OCI-M1 (cell line): ENCODE measurements at places on chromosomes 11 and 22.

DNA sequence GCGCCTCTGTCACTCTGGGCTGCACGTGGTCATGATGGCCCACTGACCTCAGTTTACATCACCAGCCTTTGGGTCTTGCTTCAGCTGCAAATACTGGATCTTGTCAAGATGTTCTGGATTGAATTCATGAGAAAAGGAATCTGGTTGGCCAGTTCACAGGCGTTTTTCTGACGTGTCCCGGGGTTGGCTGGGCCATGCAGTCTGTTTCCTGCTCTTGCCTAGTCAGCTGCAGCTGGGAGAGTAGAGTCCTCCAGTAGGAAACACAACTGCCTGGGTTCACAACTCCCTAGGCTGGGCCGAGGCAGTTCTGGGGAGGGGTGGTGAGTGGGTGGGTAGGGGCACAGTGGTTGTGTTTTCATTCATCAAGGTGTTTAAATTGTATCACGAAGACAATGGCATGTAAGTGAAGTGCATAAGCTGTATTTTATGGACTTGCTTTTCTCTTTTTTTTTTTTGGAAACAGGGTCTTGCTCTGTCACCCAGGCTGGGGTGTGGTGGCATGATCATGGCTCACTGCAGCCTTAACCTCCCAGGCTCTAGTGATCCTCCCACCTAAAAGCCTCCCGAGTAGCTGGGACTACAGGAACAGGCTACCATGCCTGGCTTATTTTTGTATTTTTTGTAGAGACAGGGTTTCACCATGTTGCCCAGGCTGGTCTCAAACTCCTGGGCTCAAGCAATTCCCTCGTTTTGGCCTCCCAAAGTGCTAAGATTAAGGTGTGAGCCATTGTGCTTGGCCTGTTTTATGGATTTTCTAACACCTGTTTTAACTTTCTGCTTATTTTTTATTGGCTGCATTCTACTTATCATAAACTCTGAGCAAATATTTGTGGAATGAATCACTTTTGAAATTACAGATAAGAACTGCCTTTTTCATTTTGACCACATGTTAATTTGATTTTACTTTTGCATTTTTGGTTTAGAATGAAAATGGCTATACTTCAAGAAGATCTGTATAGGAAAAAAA, 54.0 kb upstream of the PITPNB start:
- no peak for DNase-seq

- DNase-seq = no peak
Measured at GRCh38 chr11:103529181-103529684, 420.0 kb downstream of the DYNC2H1 start.

- DNase-seq = no peak
Measured at GRCh38 chr11:72681226-72682153, 7.3 kb upstream of the PDE2A start.

DNA sequence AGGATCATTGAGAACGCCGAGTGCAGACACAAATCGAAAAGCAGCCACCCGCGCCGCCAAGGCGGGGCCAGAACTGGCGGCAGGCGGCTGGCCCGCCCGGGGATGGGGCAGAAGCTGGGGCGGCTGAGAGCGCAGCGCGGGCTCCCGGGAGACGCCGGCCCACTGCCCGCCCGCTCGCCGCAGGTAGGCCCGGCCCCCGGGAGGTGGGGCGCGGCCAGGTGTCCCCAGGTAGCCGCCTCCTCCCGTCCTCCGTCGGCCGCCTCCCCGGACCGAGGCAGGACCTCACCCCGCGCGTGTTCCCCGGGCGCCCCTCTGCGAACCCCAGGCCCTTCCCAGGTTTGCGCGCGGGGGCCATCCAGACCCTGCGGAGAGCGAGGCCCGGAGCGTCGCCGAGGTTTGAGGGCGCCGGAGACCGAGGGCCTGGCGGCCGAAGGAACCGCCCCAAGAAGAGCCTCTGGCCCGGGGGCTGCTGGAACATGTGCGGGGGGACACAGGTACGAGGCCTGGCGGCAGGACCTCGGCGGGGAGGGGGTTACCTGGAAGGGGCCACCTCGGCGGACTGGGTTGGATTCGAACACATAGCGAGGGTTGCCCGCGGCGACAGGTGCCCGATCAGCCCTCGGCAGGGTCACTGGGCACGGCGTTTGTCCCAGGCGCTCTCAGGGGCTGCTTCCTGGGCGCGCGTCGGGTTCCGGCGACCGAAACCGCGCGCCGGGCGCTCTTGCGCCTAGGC, at the start of gene PRRG4:
Gene PRRG4 (plus strand): TSS at position 248 of the 733 bp plus-strand sequence. CDS start 603 bp downstream, outside the sequence.
- peak; percentile 85 for DNase-seq

GRCh38 chr11:2525941-2526807, 81.4 kb downstream of the KCNQ1 start:
- DNase-seq = no peak

- no peak for DNase-seq
Measured at GRCh38 chr22:37808294-37808657, 542 bp downstream of the GCAT start.

DNA sequence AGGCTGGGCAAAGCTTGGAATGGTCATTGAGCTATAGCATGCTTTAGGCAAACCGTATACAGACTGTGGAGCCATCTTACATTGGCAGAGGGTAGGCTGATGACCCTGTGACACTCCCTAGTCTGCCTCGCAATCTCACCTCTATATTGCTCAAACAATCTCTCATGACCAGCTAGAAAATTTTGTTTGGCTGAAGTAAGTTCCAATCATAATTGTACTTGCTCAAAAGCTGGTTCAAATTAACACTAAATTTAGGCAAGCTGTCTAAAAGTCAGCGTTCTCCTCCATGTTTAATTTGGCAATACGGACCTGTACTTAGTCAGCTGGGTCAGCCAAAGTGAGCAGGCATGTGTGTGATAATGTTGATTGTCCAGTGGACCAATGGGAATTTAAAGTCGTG, 133.0 kb downstream of the SWAP70 start:
- no peak for DNase-seq

- DNase-seq = no peak
Measured at GRCh38 chr11:13327421-13327820, 49.8 kb downstream of the BMAL1 start.

DNA sequence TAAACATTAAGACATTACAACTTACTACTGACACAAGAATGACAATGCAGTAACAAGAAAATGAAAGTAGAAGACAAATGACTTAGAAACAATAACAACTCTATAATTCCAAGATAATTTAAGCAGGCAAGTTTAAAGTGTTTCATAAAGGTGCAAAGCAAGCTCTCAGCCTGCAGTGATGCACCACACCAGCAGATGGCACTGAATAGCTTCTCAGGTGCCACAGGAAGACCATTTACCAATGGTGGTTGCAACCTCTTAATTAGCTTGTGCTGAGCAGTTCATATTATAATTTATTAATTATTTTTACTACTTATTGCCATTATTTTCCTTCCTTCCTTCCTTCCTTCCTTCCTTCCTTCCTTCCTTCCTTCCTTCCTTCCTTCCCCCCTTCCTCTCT, 60.6 kb downstream of the NXPE2 start:
- peak; percentile 72 for DNase-seq

- DNase-seq = no peak
Measured at GRCh38 chr11:88104408-88104807, 70.8 kb downstream of the RAB38 start.

- no peak for DNase-seq
Measured at GRCh38 chr22:50575426-50575941, 2.7 kb downstream of the CPT1B start.

GRCh38 chr11:1772270-1773130, 8.8 kb upstream of the CTSD start:
- DNase-seq = peak; percentile 87

GRCh38 chr11:83523676-83524075, 237.5 kb upstream of the CCDC90B start:
- no peak for DNase-seq

- DNase-seq = no peak
Measured at GRCh38 chr11:76742902-76743301, 40.3 kb upstream of the TSKU start.

GRCh38 chr22:20656516-20656901, 117.4 kb upstream of the SERPIND1 start:
- no peak for DNase-seq

GRCh38 chr22:48106715-48107259, 1344.3 kb downstream of the TBC1D22A start:
- no peak for DNase-seq

DNA sequence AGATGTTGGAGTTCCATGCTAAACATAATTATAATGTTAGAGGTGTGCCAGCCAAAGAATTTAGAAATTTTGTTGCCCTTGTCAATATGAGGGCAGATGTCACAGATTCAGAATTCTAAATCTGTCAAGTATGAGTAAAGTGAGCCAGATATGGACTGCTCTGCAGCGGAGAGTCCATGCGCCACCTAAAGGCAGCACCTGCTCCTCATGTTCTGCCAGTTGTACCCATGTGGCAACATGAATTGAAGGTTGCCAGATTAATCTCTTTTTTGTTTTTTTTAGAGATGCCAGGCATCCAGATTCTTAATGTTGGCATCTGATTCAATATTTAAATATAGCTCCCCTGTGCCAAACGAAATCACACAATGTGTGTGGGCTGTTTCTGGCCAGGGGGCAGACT, 678.6 kb upstream of the ANO5 start:
- peak; percentile 31 for DNase-seq

GRCh38 chr11:35765211-35765610, 102.6 kb downstream of the TRIM44 start:
- DNase-seq = no peak

DNA sequence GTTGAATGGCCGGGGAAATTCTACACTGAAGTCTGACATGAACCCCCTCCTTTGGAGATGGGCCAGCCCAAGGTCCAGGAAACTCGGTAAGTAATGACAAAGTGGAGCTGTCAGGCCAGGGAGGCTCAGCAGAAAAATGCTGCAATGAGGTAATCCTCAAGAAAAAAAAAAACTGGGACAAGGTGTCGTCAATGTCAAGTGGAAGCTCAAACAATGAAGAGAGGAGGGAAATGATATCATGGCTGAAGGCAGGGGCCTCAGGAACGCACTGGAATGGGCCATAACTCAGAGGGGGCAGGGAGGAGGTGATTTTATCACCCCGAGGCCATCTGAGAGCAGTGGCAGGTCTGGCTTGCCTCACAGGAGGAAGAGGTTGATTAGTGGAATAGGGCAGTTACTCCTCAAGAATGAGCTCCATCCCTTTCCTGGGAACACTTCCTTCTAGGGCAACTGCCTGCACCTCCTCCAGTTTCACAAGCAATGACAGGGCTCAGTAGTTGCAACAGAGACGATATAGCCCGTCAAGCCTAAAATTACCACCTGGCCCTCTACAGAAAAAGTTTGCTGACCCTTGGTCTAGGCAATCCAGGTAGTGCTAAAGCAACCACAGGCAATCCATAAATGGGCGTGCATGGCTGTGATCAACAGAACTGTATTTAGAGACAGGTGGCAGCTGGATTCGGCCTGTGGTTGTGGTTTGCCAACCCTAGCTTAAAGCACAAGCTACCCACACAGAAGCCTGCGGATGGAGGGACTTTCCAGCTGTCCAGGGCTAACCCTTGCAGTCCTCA, 65.2 kb downstream of the FBXO7 start:
- peak; percentile 91 for DNase-seq

DNA sequence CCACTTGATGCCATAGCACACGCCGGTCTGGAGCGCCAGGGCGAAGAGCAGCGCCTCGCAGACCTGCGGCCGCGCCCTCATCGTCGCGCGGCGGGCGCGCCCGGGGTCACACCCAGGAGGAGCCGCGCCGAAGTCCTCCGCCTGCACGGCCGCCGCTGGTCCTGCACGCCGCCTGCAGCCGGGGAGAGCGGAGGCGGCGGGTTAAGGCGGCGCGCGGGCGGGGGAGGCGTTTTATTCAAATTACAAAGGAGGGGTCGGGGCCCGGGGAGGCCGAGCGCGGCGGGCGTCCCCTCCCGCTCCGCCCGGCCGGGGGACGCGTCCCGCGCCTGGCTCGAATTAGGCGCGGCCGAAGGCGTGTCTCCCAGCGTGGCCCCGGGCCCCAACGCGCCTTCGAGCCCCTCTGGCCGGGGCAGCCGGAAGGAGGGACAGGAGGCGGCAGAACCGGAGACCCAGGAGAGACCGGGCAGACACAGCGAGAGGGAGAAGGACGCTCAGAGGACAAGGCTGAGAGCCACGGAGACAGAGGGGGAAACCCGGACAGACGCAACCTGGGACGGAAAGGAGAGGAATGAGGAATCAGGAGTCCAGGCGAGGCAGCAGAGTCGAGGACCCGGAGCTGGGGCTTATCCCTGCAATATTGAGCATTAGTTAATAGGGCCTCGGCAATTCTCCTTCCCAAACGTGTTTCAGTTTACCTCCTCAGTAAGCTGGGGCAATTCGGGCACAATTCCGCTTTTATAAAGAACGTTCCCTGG, at the start of gene WNT11:
Gene WNT11 (minus strand): TSS at position 176 of the 755 bp plus-strand sequence. CDS start 95 bp downstream, at position 81.
- peak; percentile 87 for DNase-seq

- no peak for DNase-seq
Measured at GRCh38 chr11:126997196-126997595, 3.4 kb downstream of the KIRREL3 start.

DNA sequence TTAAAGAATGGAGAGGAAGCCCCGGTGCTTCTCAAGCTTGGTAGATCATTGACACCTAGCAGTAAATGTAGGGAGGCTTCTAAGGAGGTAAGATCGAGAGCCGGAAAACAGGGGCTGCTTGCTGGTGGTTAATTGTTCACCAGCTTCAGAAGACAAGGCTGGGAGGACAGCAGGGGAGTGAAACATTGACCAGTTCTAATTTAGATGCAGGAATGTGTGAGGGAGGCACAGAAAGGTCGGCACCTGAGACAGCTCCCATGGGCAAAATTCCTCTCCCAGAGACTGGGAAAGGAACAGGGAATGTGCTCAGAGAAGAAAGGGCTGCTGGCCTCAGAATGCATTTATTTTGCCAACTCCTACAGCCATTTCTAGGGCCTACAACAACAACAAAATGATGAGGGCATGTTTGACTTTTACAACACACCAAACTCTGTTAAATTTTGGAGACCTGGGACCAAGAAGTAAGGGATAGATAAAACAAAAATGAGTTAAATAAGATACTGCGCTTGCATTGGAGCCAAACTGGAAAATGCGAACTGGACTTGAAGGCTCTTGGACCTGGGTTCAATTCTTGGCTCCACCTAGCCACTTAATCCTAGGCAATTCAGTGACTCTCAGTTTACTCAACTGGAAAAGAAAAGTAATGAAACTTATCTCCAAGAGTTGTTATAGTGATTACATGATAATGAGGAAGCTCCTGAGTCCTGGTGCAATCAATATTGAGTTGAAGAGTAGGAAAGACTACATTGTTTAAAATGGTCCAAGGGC, 31.0 kb downstream of the FZD4 start:
- no peak for DNase-seq

- DNase-seq = no peak
Measured at GRCh38 chr11:124214027-124214426, 26.9 kb upstream of the OR8G1 start.

- peak; percentile 86 for DNase-seq
Measured at GRCh38 chr11:125123947-125124617, 12.7 kb upstream of the TMEM218 start.

GRCh38 chr11:94794287-94795168, 26.4 kb downstream of the AMOTL1 start:
- peak; percentile 84 for DNase-seq

GRCh38 chr11:75802913-75803820, 11.8 kb upstream of the UVRAG start:
- peak; percentile 98 for DNase-seq
